Cortex of kidney (tissue), 1 donor: ENCODE measurements at places on chromosomes 4 and X.
A peak's percentile ranks its signal among the peaks of the same experiment; 100 is the strongest.

- DNase-seq: no peak
Measured at GRCh38 chrX:150542846-150543229, 25.6 kb upstream of the MTM1 start.

DNA sequence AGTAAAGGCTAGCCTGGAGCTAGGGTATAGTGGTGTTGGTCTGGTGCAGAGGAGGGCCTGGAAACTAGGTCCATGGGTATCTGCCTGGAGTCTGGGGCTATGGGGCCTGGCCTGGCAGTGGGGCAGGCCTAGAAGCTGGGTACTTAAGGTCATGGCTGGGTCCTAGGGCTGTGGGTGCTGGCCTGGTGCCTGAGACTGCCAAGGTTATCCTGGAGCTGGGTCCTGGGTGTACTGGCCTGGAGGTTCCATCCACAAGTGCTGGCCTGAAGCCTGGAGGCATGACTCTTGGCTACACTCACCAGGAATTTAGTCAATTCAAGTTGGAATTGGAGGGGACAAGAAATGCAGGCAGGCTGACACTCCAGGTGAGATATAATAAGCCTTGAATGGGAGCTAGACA, 108.4 kb upstream of the ZCCHC13 start:
- DNase-seq: no peak

DNA sequence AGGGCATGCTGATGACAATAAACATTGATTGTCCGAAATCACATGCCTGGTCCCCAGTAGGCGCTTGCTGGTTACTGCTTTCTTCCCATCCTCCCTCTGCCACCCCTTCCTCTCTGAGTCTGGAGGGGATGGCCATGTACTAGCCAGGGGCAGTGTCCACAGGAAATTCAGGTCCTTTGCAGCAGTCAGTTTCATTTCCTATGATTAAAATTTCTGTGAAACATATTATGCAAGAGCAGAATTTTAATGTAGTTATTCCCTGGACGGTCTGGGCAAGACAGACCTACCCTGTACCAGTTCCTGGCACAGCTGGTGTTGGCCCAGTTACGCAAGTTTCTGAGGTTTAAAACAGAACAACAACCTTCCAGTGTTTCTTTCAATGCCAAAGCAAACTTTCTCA, 28.2 kb upstream of the TLR2 start:
- no peak for DNase-seq

GRCh38 chr4:17511509-17511949, 361 bp downstream of the QDPR start:
- no peak for DNase-seq

DNA sequence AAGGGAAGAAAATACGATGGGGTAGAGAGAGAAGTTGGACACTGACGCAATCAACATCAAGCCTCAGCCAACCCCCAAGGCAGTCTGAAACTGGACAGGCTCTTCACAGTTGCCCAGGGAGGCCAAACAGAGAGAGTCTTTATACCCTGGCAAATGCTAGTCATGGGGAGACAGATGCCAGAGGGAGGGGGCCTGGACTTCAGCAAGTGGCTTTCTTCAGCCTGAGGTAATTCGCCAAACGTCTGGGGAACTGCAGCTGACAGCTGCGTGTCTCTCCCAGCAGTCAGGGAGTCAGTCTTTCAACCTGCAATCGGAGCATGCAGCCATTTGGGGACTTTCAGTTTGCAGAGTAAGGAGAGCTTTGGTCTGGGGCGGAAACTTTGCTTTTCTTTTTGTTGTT, 521.6 kb downstream of the TRIML1 start:
- DNase-seq: no peak

- no peak for DNase-seq
Measured at GRCh38 chr4:141430686-141431085, 205.7 kb upstream of the IL15 start.

DNA sequence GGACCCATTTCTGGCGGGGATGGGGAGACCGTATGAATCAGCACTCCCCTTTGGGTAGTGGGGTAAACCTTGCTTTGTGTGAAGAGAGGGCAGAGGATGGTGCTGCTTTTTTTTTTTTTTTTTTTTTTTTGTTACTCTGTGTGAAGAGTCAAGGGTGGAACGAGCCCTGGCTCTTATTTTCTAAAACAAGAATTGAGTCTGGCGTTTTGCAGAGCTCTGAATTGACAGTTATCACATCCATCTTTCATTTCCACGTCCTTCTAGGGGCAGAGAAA, 1.2 kb downstream of the SLAIN2 start:
- DNase-seq: no peak

GRCh38 chr4:71833232-71833900, 49.5 kb upstream of the GC start:
- no peak for DNase-seq

GRCh38 chr4:56681158-56681852, at the start of gene HOPX:
TSS of gene HOPX (minus strand) at chr4:56681296. CDS start at chr4:56657816, 23,480 bp downstream.
- DNase-seq: no peak

- no peak for DNase-seq
Measured at GRCh38 chr4:45346816-45347435, 620.6 kb upstream of the GNPDA2 start.

DNA sequence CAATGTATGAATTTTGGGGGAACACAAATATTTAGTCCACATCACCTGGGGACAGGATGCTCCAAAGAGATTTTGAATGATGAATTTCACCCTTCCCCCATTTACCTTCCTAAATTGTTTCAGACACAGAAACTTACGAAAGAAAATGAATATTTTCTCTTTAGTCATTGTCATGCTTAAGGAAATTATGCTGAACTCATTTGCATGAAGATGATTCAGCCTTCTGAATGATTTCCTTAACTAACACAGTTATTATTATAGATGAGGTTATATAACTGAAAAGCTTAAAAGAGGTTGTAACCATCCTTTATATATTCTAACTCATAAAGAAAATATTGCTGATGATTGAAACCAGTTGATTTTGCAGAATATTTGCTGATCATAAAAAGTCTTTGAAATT, 61.1 kb downstream of the KCNIP4 start:
- no peak for DNase-seq

DNA sequence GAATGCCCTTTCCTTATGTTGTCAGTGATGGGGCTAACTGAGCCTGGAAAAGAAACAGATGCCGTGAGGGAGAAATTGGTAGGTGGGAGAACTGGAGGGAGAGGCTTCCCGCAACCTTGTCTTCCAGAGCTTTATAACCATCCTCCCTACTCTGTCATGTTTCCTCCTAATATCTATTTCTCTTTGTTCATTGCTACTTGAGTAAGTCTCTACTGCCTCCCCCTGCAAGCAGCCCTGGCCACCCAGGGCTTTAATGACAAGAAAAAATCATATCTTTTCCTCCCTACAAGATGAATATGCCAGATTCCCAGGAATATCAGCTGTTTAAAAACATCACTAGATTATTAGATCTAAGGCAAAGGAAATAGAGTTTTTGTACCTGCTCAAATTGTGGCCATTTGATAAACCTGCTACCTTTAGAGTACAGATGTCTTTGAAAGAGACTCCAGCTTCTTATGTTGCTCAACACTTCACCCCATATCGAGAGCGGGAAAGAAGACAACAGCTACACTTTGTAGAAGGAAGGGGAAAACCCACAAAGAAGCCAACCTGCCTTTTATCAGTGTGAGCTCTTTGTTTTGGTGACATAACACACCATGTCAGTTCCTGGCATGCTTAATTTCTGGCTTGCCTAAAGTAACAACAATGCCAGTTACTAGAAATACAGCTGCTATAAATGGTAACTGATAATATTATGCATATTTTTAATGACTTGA, 186.6 kb upstream of the LEF1 start:
- no peak for DNase-seq

- DNase-seq: no peak
Measured at GRCh38 chr4:3878678-3879077, 112.5 kb downstream of the ADRA2C start.

DNA sequence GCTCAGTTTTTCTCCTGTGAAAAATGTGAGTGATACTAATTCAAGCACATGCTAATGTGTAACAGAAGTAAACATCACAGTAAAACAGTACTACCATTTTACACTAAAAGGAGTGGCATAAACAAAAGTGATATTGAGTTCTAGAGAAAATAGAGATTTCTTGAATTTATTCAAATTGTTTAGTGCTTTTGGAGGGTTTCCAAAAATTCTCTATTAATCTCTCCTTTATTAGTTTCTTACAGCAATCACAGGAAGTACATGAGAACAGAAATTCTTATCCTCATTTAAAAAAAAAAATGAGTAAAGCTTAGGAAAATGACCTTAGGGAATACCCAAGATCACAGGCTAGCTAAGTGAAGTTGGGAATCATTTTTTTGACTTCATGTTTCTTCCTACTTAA, 459.7 kb upstream of the GALNTL6 start:
- no peak for DNase-seq

- DNase-seq: no peak
Measured at GRCh38 chrX:133850399-133850798, 135.0 kb downstream of the GPC3 start.

GRCh38 chrX:1877780-1878179, 262.9 kb downstream of the ASMT start:
- no peak for DNase-seq

DNA sequence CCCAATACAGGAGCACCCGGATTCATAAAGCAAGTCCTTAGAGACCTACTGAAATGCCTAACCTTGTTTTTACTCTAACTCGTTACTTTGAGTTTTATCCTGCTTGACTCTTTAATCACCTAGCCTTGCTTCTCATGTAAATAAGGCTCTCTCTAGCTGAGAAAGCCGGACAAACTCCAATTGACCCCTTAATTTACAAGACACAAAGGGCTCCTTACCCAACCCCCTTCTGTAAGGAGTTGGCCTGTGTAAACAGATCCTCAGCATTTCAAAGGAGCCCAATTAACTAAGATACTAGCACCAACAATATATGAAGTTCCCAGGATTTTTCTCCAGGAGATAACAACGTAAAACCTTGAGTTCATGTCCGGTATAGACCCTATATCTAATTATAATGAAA, 61.7 kb downstream of the CT47B1 start:
- no peak for DNase-seq

DNA sequence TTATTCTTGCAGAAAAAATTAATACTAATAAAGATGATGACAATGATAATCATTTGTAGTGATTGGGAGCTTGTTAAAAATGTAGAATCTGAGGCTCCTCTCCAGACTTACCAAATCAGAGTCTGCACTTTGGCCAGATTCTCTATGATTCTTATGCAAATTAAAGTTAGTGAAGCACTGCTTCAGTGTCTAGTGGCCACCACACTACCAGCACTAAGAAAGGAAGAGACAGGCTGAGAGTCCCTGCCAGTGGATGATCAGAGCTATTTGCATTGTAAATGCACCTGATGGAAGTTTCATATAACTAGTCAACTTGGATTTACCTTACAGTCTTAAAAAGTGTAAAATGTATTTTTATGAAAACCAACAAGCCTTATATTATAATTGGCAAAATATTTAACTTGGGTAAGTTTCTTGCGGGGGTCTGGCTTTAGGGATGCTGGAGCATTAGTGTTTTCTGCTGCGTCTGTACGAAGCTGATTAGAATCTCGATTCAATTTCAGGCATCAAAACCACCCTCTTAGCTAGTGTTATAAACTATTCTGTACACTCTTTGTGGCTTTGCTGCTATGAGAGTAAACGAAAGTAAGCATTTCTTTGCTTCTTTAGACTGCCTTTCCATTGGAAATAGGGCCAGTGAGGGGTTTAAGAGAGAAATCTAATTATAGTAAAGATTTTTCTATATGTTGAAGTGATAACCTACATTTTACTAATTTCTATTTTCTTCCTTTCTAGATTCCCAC, 114.1 kb downstream of the TLL1 start:
- DNase-seq: no peak

- no peak for DNase-seq
Measured at GRCh38 chr4:25925486-25926201, 11.6 kb downstream of the SMIM20 start.

DNA sequence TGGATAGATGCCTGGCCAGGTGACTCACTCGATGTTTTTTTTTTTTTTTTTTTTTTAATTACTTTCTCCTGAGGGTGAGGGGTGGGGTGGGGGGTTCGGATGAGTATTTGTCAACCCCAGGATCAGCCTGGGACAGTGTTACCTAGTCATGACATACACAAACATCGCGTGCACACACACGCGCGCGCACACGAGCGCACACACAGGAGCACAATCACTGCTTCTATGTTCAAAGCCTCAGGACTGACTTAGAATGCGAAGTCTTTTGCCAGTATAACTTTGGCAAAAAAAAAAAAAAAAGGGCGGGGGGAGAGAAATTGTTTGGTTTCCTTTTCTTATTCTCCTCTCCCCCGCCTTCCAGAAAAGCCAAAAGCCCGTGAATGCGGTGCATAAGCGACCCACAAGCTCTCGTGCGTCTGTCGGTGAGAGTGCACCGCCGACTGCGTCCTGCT, 115.0 kb upstream of the TEX13C start:
- DNase-seq: no peak

GRCh38 chr4:22487328-22487727, 28.5 kb downstream of the ADGRA3 start:
- no peak for DNase-seq

- DNase-seq: no peak
Measured at GRCh38 chrX:130125091-130125874, 15.0 kb upstream of the ELF4 start.

DNA sequence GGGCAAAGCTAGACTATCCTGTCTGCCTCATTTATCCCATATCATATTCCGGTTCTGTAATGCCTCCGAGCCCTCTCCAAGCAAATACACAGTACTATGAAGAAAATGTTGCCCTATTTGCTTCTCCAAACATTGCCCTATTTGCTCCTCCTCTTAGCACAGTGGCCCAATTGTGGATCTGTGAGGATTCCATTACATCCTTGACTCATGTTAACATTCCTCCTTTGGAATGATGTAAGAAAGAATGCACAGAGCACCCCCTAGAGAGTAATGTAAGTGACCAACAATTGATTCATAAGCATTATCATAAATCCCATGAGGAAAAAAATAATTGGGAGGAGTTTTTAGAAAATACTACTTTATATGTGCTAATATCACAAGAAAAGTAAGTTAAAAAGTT, 11.3 kb upstream of the BTC start:
- no peak for DNase-seq

DNA sequence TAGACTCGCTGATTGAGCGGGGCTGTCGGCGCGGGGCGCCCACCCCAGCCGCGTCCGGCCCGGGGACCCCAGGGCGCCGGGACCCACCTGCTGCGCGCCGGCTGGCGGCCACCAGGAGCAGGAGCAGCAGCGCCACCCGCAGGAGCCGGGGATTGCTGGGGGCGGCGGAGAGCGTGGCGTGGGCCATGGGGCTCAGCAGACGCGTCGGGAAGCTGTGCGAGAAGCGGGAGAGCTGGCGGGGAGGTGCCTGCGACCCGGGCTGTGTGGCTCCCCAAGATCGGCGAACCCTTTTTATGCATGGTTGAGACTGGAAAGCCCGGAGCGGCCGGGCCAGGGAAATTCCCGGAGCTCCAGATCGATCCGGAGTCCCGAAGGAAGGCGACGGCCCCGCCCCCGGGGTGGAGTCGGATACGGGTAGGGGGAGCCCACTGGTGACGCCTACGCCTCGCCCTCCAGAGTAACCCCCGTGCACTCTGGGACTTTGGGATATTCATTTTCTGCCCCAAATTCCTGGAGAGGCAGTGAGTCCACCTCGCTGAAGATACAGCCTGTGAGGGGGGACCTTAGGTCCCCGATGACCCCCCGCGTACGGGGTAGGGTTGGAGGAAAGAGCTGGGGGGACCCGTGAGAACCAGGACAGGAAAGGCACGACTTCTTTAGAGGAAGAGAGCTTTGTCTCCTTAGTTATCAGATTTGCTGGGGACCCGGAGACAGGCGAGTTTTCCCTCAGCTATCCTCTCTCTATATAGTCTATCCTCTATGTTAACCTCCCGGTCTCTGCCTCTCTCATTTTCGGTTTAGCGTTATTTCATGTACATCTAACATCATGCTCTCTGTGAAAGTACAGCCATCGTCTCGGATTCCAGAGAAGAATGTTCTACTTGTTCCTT, at the start of gene CXCL3:
CXCL3 (minus strand) TSS at position 265 of the 890 bp plus-strand sequence; CDS start at position 187, 78 bp downstream.
- peak; percentile 46 for DNase-seq

GRCh38 chr4:7918981-7919380, 20.7 kb downstream of the AFAP1 start:
- no peak for DNase-seq
